ENCODE measurements at places on chromosomes 3 and 15. TPM values are rescaled to one million over a fixed set of nuclear protein-coding genes. Genes with fewer than 3 reads are reported as not detected.

Gene REC114
- polyA plus RNA-seq: not detected

Gene FRMD4B
- 1.3 TPM for polyA plus RNA-seq

Gene UBP1
- 10.3 TPM for polyA plus RNA-seq

Gene DUOX1
- 3.4 TPM for polyA plus RNA-seq

Gene CSTA
- 4.1 TPM for polyA plus RNA-seq

Gene SLC7A14
- not detected for polyA plus RNA-seq

Gene GATM
- 0.27 TPM for polyA plus RNA-seq

DNA sequence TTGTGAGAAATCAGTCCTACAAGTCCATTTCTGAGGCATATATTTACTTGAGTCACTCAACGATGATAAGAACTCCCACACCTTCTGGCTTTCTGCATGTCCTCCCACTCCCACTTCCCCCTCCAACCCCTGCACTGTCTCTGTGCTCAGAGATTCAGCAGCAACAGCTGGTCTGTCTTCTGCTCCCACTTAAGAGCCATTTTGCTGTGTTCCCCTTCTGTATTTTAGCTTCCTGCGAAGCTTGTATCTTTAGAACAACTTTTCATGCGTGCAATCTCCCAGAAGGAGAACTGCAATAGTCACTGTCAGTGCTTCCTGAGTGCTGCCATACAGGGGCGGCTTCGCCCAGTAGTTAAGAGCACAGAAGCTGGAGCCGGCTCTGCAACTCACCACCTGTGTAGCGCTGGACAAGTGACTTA lies 90.0 kb upstream of the SPATA12 start:
- no peak overlapping the region for H3K4me3 ChIP-seq
- H3K27me3 ChIP-seq: no peaks in the 10 kb centered on the region
- DNase-seq: no peak
- no peaks in the 10 kb centered on the region for H3K36me3 ChIP-seq

- H3K27ac ChIP-seq: peak overlapping the region; percentile 97
- peaks cover 31% of the 10 kb centered on the region for H3K36me3 ChIP-seq
- DNase-seq: peak; percentile 71
- H3K4me3 ChIP-seq: peak overlapping the region; percentile 97
- peaks cover 38% of the 10 kb centered on the region for H3K4me1 ChIP-seq
These were observed 1.1 kb downstream of the NFKBIZ start for GRCh38 chr3:101850246-101851051.

GRCh38 chr15:89472785-89473256 lies 23.6 kb downstream of the RHCG start:
- H3K4me1 ChIP-seq: peaks cover 6% of the 10 kb centered on the region
- no peak overlapping the region for H3K27ac ChIP-seq
- no peaks in the 10 kb centered on the region for H3K36me3 ChIP-seq

DNA sequence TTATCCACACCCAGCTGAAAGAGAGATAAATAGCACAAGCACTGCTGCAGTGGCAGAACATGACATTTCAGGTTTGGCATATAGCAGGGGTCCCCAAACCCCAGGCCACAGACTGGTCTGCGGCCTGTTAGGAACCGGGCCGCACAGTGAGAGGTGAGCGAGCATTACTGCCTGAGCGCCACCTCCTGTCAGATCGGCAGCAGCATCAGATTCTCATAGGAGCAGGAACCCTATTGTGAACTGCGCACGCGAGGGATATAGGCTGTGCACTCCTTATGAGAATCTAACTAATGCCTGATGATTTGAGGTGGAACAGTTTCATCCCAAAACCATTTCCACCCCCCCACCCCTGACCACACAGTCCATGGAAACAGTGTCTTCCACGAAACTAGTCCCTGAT lies 54.6 kb downstream of the CCR4 start:
- H3K4me1 ChIP-seq: peaks cover 11% of the 10 kb centered on the region
- peaks cover 19% of the 10 kb centered on the region for H3K36me3 ChIP-seq
- no peak for DNase-seq
- H3K27me3 ChIP-seq: peaks cover 3% of the 10 kb centered on the region
- H3K27ac ChIP-seq: no peak overlapping the region

Measured in immature natural killer cell (primary cell).